Stimulated activated CD4-positive, alpha-beta T cell treated with anti-CD3 and anti-CD28 coated beads, Interleukin-1b, Interleukin-23, amount 100 ng/mL, for 4 hours (primary cell): ENCODE measurements at places on chromosomes 6 and 20.

GRCh38 chr6:35788423-35788982 lies 7.7 kb downstream of the CLPSL1 start:
- no peak for DNase-seq

- no peak for DNase-seq
These were observed 30.9 kb downstream of the KIAA1755 start for GRCh38 chr20:38229376-38230252.

DNA sequence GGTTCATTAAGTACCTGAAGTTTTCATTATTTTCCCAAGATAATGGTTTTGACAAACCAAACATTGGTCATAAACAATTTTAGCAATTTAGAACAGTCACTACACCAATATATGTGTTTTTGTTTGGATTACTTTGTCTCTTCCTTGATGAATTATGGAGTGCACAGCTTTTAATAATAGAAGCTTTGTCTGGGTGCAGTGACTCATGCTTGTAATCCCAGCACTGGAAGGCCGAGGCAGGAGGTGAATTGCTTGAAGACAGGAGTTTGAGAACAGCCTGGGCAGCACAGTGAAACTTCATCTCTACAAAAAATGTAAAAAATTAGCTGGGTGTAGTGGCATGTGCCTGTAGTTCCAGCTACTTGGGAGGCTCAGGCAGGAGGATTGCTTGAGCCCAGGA lies 89.4 kb upstream of the ANKEF1 start:
- no peak for DNase-seq

- DNase-seq = no peak
These were observed 13.4 kb downstream of the IYD start for GRCh38 chr6:150382171-150382570.

DNA sequence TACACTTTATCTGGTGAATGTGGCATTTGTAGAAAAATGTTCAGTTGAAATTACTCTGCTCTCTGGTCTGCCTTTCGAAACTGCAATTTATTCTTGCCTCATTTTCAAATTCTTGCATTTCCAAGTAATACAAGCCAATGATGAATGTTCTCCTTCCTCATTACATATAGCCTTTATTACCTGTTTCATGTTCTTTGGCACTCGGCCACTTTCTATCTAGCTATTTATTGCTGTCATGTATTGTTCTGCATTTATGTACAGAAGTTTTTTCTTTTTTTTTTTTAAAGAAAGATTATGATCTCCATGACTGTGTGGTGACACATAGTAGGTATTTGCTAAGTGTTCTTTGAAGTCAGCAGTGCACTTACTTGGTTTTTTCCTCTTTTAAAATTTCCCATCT lies 261.4 kb downstream of the ZFAND3 start:
- no peak for DNase-seq

DNA sequence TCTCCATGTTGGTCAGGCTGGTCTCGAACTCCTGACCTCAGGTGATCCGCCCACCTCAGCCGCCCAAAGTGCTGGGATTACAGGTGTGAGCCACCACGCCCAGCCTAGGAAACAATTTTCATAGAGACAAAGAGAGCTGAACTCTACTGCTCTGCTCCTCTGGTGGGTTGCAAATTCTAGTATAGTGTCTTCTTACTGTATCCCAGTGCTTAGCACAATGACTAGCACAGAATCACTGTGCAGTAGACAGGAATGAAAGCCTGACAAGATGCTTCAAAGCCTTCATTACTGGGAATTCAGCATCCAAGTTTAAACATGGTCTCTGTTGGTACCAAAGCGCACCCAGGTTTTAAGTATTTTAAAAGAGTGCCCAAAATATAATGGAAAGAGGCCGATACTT lies 96.5 kb upstream of the SALL4 start:
- no peak for DNase-seq

DNA sequence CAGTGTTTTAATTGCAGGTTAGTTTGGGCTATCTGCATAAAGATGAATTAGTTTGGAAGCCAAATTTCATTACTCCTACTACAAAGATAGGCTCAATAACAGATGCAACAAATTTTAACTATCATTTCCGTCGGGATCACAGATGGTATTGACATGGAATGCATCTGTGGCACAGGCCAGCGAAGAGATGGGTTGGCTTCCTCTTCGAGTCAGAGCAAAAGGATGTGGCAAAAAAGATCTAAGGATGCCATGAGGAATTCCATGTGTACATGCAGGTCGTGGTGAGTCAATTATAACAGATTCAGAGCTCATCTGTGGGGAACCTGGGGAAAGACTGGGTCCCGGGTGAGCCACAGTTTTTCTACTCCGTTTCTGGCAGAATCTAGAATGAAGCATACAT lies 83.0 kb upstream of the CITED2 start:
- no peak for DNase-seq

- DNase-seq = no peak
These were observed 1.3 kb downstream of the C6orf89 start for GRCh38 chr6:36886950-36887618.
